ENCODE measurements at places on chromosomes 13 and 19.

DNA sequence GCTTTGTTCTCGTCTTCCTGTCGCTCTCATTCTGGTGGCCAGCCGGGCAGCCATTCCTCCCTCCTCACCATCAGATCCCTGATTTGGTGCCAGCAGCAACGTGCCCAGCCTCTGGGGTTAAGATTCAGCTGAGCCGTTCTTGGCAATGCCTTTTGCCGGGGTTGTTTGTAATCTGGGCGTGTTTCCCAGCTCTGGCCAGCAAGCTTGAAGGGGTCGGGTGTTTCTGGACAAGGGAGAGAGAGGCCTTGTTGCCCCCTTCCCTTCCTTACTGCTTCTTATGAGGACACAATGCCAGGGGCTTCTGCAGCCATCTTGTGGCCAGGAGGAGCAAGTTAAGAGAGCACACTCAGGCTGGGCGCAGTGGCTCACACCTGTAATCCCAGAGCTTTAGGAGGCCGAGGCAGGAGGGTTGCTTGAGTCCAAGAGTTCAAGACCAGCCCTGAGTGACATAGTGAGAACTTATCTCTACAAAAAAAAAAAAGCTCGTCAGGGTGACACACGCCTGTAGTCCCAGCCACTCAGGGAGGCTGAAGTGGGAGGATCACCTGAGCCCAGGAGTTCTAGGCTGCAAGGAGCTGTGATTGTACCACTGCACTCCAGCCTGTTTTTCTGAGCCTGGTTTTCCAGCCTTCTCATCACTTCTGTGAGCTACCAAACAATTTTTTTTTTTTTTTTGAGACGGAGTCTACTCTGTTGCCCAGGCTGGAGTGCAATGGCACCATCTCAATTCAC lies 10.7 kb upstream of the CRTC1 start:
- no peak for DNase-seq

GRCh38 chr13:107964395-107964794 lies 250.9 kb downstream of the LIG4 start:
- DNase-seq = no peak

GRCh38 chr19:54918499-54918898 lies 12.6 kb downstream of the NCR1 start:
- no peak for DNase-seq

GRCh38 chr19:48302600-48302959 lies 22.8 kb upstream of the EMP3 start:
- no peak for DNase-seq

DNA sequence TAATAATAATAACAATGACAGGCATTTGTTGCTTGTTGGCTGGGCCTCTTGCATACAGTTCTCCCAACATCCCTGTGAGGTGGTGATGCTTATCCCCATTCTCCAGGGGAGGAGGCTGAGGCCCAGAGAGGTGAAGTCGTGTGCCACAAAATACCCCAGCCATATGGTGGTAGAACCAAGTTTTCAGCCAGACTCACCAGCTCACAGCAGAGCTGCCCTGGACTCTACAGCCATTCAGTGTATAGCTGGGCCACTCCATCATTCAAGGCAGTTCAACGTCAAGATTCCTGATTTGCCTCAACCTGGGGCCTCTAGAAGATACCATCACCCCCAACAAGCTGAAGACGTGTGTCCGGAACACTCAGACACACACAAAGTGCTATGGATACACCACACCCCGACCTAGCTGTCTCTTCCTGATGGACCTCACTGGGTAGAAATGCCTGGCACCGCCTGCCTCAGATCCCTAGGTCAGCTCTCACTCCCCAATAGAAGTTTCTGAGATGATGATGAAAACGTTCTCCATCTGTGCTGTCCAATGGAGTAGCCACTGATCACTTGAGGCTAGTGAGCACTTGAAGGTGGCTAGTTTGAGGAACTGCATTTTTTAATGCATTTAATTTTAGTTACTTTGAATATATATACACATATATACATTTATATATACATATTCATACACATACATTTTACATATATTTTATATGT lies 4.3 kb upstream of the CEACAM19 start:
- DNase-seq = no peak

GRCh38 chr13:112876305-112877000 lies 92.6 kb upstream of the MCF2L start:
- DNase-seq = no peak

- DNase-seq = no peak
Measured at GRCh38 chr19:58552655-58553054, 2.2 kb downstream of the CHMP2A start.

DNA sequence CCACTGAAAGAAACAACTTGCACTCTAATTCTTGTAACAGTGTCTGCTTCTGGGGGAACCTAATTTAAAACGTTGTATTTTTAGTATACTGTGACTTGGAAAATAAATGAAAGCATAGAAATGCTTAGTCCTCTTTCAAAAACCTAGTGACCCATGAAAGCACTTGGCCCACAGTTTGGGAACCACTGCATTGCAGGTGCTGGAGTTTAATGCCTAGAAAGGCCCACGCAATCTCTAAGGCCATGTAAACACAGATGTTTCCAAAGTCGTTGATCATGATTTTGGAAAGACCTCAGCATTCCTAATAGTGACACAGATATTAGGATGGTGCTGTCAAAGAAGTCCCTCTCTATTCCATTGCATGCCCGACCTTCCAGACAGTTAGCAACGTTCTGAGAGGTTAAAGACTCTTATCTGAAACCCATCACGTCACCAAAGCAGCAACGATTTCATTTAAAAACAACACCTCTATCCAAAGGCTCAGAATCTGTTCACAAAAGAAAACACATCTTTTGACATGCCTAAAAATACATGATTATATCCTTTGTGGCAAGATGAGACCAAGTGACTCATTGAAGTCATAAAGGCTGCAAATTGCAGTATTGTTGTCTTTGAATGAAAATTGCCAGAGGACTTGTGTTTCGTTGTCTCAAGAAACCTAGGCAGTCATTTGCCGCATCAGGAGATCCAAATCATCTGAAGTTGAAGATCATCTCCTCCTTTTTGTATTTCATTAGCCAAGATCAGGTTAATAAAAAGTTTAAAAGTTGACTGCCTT lies 328.0 kb upstream of the ZNF507 start:
- no peak for DNase-seq

- DNase-seq = no peak
Measured at GRCh38 chr19:30249911-30250310, 122.3 kb upstream of the ZNF536 start.

DNA sequence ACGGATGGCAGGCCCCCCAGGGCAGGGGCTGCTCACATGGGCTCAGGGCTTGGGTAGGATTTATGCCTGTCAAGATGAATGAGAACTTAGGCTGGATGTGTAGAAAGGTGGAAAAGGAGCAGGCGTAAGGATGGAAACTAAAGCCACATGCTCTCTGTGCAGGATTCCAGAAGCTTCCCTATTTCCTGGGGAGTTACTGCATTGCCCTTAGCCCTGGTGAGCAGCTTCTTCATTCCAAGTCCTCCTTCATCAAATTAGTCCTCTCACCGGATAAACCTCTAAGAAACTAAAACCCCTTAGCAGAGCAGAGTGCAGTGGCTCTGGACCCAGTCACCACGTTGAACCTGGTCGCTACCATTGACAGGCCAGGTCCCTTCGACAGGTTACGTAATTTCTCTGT lies 7.4 kb downstream of the ATP12A start:
- no peak for DNase-seq

- DNase-seq = no peak
Measured at GRCh38 chr13:28685892-28686291, 27.0 kb downstream of the POMP start.

DNA sequence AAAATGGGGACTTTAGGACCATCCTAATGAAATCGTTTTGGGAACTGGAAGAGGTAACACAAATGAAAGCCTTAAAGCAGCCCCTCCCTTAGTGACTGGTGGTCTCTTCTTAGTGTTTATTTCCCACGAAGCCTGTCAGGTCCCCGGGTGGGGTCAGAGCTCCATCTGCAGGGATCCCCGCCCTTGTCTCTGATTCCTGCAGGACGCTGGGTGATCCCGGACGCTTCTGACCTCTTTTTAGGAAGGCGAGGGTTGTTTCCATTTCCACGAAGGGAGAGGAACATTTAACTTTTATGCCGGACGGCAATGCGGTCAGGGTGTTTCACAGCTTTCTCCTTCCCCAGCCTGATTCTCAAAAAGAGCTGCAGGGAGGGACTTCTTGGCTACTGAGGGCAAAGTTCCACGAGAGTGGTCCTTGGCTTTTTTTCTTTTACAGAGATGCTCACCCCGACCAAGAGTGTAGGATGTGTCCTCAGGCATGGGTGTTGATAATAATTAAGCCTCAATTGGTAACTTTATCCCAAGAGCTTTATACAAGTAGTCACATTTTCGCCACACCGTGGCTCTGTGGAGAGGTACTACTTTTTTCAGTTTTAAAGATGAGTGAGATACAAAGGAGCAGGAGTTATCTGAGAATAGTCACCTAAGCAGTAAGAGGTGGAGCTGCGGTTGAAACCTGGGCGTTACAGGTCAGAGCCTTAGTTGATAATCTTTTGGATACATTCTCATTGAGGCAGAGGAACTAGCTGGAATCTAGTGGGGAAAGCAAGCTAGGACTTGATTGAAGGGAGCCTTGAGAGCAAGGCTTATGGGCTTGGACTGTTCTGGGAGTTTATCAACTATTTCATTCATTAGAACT lies 813 bp downstream of the ZNF284 start:
- DNase-seq = no peak

- DNase-seq = no peak
Measured at GRCh38 chr13:113526466-113527220, 36.1 kb upstream of the DCUN1D2 start.

GRCh38 chr13:73072239-73072900 lies 13.6 kb downstream of the KLF5 start:
- no peak for DNase-seq

DNA sequence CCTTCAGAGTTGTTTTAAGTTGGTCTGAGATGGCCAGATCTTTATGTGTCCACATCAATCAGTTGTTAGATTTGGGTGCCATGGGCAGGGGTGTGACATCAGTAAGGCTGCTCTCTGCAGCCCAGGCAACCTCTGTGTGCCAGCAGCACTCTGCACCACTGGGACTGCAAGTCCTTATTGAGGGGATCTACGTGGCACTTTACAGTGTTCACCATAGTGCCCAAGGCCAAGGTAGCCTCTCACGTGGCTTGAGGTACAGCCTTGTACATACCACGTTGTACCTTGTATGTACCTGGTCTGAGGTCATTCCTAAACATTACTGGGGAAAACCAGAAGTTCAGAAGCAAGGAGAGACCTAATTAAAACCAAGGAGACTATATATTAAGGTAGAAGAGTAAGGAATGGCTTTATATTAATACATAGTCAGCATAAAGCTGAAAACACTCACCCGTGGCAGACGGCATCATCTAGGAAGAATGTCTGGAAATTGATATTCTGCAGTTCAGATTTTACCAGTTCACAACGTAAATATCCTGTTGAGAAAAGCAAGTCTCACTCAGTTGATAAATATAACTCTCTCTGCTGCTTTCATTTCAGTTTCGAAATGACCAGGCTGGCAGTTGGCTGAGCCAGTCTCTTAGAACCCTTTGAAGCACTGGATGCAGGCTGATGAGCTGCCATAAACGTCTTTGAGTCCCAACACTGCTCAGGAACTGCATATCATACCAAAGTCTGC lies 128.8 kb downstream of the ZDHHC20 start:
- no peak for DNase-seq

DNA sequence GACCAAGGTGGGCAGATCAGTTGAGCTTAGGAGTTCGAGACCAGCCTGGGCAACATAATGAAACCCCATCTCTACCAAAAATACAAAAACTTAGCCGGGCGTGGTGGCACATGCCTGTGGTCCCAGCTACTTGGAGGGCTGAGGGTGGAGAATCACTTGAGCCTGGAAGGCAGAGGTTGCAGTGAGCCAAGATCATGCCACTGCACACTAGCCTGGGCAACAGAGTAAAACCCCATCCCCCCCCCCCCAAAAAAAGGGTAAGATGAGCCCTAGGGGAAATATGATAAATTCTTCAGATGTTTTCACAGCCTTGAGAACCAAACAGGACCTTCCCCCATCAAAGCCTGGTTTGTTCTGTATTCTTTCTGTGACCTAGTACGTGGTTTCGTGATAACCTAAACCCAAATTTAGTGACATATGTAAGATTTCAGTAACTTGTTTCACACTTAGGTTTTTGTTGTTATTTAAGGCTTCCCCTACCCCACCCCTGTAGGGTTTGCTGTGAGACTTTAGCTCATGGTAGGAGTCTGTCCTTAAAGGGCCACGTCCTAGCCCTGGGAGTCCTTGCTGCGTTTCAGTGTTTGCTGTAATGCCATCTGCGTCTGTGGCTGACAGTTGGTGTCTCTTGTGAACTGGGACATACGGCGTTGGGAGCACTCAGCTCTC lies 49.6 kb downstream of the MYO9B start:
- no peak for DNase-seq

- no peak for DNase-seq
Measured at GRCh38 chr13:113602291-113602988, 17.9 kb downstream of the TFDP1 start.

DNA sequence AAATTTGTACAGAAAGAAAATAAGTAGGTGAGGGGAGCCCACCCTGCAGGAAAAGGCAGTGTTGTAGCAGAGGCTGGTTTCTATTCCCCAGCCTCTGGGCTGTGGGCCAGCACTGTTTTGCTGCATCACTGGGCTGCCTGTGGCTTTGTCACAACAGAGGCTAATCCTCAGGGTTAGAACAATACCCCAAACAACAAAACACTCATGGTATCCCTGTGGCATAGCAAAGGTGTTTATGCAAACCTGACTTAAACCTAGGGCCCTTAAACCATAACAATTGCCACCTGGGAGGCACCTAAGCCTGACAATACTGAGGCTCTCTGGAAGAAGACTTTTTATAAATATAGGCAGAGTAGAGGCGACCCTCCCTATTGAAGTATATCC lies 314.7 kb downstream of the OLFM4 start:
- no peak for DNase-seq

DNA sequence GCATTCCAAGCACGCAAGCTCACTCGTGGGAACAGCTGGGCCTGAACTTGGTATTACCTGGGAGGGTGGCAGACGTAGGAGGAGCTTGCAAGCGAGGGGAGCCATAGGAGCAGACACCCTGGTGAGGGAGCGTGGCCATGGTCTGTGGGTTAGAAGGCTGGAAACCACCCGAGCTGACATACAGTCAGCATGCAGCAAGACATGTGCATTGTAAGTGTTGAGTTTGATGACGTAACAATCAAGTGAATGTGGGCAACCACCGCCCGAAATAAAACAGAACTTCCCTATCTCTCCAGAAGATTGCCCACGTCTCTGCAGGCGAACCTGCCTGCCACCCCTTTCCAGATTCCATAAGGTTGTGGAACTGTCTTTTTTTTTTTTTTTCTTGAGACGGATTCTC lies 26.8 kb downstream of the UBXN6 start:
- no peak for DNase-seq

DNA sequence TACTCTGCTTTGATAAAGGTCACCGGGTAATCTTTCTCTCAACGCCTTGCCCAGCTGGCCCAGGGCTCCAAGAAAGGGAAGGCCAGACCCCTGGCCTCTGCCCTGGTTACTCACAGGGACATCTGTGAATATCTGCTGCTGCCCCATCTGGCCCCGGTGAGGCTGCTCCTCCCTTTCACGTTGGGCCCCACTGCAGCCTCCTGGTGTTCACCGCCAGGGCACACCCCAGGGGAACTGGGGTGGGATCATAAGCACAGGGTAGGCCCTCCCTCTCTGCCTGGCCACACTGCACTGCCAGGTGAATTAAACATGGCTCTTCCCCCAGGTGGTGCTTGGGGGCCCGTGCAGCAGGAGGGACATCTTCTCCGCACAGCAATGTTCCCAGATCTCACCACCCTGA lies 12.7 kb downstream of the LAIR1 start:
- no peak for DNase-seq
